Thoracic aorta endothelial cell (primary cell): ENCODE measurements at places on chromosomes 6 and 20. TPM values are rescaled to one million over a fixed set of nuclear protein-coding genes. Genes with fewer than 3 reads are reported as not detected.

The KIZ gene
- total RNA-seq, result 7.5 and 7.6 TPM in 2 replicates

The HSD17B8 gene
- total RNA-seq, result 3.1 and 4.8 TPM in 2 replicates

The COL9A3 gene
- 0.27 and 0.29 TPM in 2 replicates for total RNA-seq

The SRF gene
- 22.5 and 28.9 TPM in 2 replicates for total RNA-seq

The BAK1 gene
- 16.0 and 26.1 TPM in 2 replicates for total RNA-seq

The ABHD16B gene
- not detected in 2 replicates for total RNA-seq

The C6orf58 gene
- total RNA-seq, result not detected in 2 replicates

The CGAS gene
- 11.3 and 14.3 TPM in 2 replicates for total RNA-seq

The DDO gene
- total RNA-seq, result 0.36 TPM in 1 of 2 replicates, not detected in the other

The CRISP3 gene
- not detected in 2 replicates for total RNA-seq

The OLIG3 gene
- total RNA-seq, result not detected in 2 replicates

The FHL5 gene
- total RNA-seq, result not detected in 2 replicates

The CDH4 gene
- total RNA-seq, result 0.40 and 5.7 TPM in 2 replicates

The C6orf15 gene
- total RNA-seq, result not detected in 2 replicates

The HACE1 gene
- total RNA-seq, result 19.0 and 20.8 TPM in 2 replicates

The SNAP91 gene
- total RNA-seq, result under 0.01 TPM in 1 of 2 replicates, not detected in the other

The GPX5 gene
- not detected in 2 replicates for total RNA-seq

The ZBTB12 gene
- 1.1 and 1.3 TPM in 2 replicates for total RNA-seq

The NFATC2 gene
- 5.7 and 7.0 TPM in 2 replicates for total RNA-seq

The MANEA gene
- 26.1 and 35.2 TPM in 2 replicates for total RNA-seq

The GCNT2 gene
- total RNA-seq, result 14.5 and 19.8 TPM in 2 replicates

The FOXO3 gene
- total RNA-seq, result 17.6 and 20.6 TPM in 2 replicates

The SLC17A2 gene
- not detected in 2 replicates for total RNA-seq

The HCRTR2 gene
- total RNA-seq, result not detected in 2 replicates

The C6orf118 gene
- total RNA-seq, result not detected in 2 replicates

The GLP1R gene
- not detected in 2 replicates for total RNA-seq

The TMEM74B gene
- 0.13 and 0.79 TPM in 2 replicates for total RNA-seq

The RUNX2 gene
- not detected in 2 replicates for total RNA-seq

The SLC22A3 gene
- 0.07 and 0.27 TPM in 2 replicates for total RNA-seq

The GMPR gene
- total RNA-seq, result 20.1 and 25.0 TPM in 2 replicates

The NKX2-2 gene
- total RNA-seq, result not detected in 2 replicates

The PAX1 gene
- under 0.01 TPM in 1 of 2 replicates, not detected in the other for total RNA-seq

The PGK2 gene
- not detected in 2 replicates for total RNA-seq

The GJA10 gene
- not detected in 2 replicates for total RNA-seq

The GSTA3 gene
- not detected in 2 replicates for total RNA-seq
